Activated CD8-positive, alpha-beta memory T cell treated with anti-CD3 and anti-CD28 coated beads for 1 hour (primary cell): ENCODE measurements at places on chromosomes 3 and 15.

DNA sequence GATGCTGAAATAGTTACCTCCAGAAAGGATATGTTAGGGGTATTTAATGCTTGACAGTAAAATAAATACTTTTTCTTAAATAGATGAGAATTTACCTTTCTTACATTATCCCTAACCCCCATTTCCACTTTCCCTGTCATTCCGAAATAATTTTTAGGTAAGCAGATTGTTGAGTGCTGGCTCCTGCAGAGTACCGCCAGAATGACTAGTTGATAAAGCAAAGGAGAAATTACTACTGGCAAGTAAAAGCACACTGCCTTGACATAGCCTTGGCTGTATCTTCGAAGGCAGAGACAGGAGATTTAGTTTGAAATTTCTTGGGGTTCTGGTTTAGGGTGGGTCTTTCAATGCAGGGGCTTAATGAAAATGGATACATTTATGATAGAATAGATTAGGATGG lies 40.8 kb downstream of the LRRC49 start:
- no peak for DNase-seq

DNA sequence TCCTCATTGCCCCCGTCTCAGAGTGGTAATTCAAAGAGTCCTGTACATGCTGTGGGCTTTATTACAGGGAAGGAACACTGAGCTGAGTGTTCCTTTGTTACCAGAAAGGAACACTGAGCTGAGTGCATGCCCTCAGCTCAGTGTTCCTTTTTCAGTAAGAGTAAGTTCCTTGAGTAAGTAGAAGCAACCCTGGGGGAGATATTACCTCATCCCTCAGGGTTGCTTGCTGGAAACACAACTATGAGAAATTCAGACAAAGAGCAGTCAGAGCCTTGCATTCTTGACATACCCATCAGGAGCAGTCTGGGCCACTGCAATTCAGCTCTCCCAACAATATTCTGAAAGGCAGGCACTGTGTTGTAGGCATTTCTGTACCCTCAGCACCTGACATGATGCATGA lies 17.0 kb downstream of the CHRM5 start:
- no peak for DNase-seq

DNA sequence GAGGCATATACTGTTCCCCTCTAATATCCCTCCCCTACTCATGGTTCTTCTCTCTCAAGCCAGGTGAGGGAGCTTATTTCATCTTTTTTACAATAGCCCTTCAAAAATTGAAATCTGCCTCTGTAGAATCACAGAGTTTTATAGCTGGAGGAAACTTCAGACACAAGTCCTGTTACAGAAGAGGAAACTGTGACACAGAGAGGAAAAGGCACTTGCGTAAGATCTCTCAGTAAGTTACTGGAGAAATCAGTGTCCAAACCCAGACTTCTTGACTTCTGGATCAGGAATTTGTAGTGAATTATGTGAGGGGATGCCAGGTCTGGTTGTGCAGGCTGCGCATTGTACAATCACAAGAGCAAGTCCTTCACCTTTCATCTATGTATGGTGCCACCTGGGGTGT lies 4.6 kb downstream of the FGD5 start:
- no peak for DNase-seq

- DNase-seq, result no peak
Observed at GRCh38 chr3:136207489-136208115, 11.5 kb upstream of the MSL2 start.

GRCh38 chr15:64909546-64909945 lies 2.2 kb upstream of the ANKDD1A start:
- no peak for DNase-seq

- DNase-seq, result peak; percentile 42
Observed at GRCh38 chr15:63497642-63498467, 6.5 kb upstream of the USP3 start.

GRCh38 chr3:187291001-187291511 lies 481 bp downstream of the MASP1 start:
- DNase-seq, result no peak

GRCh38 chr3:157091083-157091833 lies 68.7 kb downstream of the CCNL1 start:
- DNase-seq, result no peak

GRCh38 chr3:41118461-41119390 lies 80.6 kb upstream of the CTNNB1 start:
- DNase-seq, result no peak

DNA sequence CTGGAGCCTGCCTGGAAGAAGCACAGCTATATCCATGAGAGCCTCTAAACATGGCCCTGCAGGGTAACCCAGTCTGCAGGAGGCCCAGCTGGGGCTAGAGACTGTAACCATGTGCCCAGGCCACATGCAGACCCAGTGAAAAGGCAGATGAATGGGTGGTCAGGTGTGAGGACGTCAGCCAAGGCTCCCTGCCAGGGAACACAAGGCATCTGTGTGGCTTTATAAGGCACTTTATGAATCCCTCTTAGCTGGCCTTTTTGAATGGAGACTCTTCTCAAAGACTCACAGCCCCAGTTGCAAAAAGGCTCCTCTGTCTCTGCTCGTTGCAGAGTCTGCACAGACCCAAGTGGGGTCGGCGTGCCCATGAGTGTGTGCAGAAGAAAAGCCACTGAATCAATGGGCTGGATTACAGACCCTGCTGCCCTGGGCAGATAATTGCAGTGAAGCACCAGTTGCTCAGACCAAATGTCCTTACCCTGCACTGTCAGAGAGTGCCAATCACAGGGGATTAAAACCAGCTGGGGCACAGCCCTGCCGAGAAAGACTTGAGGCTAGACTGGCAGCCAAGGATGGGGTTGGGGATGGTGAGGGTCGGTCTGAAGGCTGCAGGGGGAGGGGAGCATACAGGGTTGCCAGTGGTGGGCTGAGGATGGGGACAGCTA lies 154.2 kb downstream of the RAB11A start:
- DNase-seq, result no peak

DNA sequence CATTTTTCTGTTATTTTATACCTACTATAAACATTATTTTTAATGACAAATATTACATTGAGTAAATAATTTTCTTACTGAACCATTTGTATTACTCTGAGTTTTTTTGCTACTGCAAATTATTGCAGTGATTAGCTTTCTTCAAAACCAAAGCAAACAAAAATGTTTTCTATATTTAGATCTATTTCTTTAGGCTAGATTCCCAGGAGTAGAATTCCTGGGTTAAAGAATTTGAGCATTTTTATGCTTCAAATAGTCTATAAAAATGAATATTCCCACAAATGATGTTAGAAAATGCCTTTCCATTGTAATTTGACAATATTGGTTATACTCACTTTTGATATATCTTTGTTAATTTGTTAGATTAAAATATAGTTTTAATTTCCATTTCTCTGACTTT lies 76.8 kb downstream of the LEKR1 start:
- DNase-seq, result no peak

- no peak for DNase-seq
Observed at GRCh38 chr3:57637391-57637790, 40.2 kb upstream of the ARF4 start.
